ENCODE measurements at places on chromosomes 5 and 9. TPM values are rescaled to one million over a fixed set of nuclear protein-coding genes. Genes with fewer than 3 reads are reported as not detected.

DOCK2 gene
- total RNA-seq: 266 TPM

RIMOC1 gene
- total RNA-seq: 27.3 TPM

- H3K27me3 ChIP-seq: peaks cover 7% of the 10 kb centered on the region
- DNase-seq: no peak
- no peaks in the 10 kb centered on the region for H3K4me1 ChIP-seq
- H3K36me3 ChIP-seq: no peaks in the 10 kb centered on the region
Measured at GRCh38 chr5:170849374-170849773, 12.4 kb upstream of the RANBP17 start.

DNA sequence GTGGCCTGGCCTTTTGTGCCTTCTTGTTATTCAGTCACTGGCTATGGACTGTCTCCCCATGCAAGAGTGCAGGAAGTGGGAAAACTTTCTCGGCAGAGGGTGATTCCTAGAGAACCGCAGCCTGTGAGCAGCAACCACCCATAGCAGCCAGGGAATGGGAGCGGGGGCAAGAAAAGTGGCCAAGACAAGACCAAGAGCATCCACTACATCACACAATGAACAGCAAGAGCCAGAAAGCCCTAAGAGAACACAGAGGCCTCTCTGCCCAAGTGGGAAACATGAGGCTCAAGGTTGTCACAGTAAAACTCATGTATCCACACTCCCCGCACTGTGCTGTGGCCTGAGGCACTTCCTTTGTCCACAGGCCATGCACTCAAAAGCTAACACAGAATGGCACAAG lies 129.1 kb upstream of the FSTL4 start:
- no peak for DNase-seq
- peaks cover 4% of the 10 kb centered on the region for H3K27me3 ChIP-seq
- H3K36me3 ChIP-seq: no peaks in the 10 kb centered on the region
- H3K4me3 ChIP-seq: no peak overlapping the region

DNA sequence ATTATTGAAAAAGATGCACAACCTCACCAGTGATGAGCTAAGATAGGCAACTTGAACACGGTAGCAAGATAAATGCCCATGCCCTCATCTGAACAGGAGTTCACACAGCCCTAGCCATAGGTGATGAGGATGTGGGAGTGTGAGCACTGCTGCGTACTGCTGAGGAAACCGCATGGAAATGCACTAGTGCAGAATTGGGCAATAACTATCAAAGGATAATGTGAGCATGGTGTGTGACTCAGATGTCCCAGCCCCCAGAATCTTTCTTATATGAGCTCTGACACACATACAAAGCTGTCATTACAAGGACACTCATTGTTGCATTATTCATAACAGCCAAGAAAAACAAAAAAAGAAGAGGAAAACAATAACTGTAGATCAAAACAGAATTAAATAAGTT lies 521.2 kb downstream of the IRX1 start:
- H3K4me3 ChIP-seq: no peak overlapping the region
- H3K27me3 ChIP-seq: peaks cover 2% of the 10 kb centered on the region
- H3K27ac ChIP-seq: no peak overlapping the region

- DNase-seq: no peak
- H3K27ac ChIP-seq: no peak overlapping the region
- peaks cover 2% of the 10 kb centered on the region for H3K36me3 ChIP-seq
- peaks cover 1% of the 10 kb centered on the region for H3K27me3 ChIP-seq
Measured at GRCh38 chr5:170228762-170229435, 3.9 kb upstream of the C5orf58 start.

DNA sequence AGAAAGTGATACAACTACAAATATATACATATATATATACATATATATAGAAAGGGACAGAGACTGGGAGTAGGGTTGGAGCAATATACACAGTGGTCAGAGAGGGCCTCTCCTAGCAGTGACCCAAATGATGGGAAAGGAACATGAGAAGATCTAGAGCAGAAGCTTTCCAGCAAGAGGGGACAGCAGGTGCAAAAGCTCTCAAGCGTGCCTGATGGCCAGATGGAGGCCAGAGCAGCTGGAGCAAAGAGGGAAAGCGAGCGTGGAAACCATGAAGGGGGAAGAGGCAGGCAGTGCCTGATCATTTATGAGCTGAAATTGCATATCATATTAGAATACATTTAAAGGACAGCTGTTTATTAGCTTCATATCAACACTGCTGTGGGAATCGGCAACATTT lies 7.6 kb upstream of the GRPEL2 start:
- no peaks in the 10 kb centered on the region for H3K4me1 ChIP-seq
- H3K36me3 ChIP-seq: no peaks in the 10 kb centered on the region
- no peak overlapping the region for H3K4me3 ChIP-seq
- DNase-seq: no peak

GRCh38 chr9:132885720-132886333 lies 7.1 kb downstream of the SPACA9 start:
- H3K27ac ChIP-seq: no peak overlapping the region
- no peak overlapping the region for H3K4me3 ChIP-seq
- no peaks in the 10 kb centered on the region for H3K27me3 ChIP-seq
- DNase-seq: no peak
- no peaks in the 10 kb centered on the region for H3K36me3 ChIP-seq

Data from activated naive CD8-positive, alpha-beta T cell treated with anti-CD3 and anti-CD28 coated beads, Interleukin-2, amount 10 ng/mL, durations not matched to agents 7 days and 5 days (primary cell).